Cerebellar cortex (tissue), 1 donor: ENCODE measurements at places on chromosomes 2 and 18.
A peak's percentile ranks its signal among the peaks of the same experiment; 100 is the strongest.

DNA sequence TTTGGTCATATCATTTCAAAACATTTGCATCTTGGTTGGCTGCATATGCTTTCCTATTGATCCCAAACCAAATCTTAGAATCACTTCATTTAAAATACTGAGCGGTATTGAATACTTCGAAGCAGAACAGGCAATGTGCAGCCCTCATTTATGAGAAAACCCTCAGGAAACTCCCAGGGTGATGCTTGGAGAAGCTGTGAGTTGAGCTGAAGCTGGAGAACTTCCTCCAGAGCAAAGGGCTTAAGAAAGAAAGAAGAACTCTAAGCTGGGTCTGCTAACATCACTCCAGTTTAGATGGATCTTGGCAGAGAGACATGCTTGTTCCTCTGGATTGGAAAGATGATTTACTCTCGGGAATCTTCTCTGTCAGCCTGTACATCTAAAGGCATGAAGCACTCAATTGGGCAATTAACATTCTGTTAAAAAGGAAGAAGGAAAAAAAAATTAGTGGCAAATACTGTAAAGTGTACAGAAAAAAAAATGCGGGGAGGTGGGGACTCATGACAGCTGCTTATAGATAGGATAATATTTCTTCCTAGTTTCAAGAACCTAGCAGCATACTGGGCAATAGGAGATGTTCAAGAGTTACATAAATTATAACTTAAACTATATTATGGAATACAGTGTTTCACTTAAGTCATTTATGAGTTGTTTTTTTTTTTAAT is 49.5 kb downstream of the ATIC start:
- DNase-seq = no peak

- DNase-seq = no peak
Measured at GRCh38 chr2:25280051-25280687, 61.6 kb downstream of the DNMT3A start.

- DNase-seq = no peak
Measured at GRCh38 chr2:85695121-85695520, 963 bp downstream of the GNLY start.

GRCh38 chr2:20635675-20636584 is 15.0 kb downstream of the HS1BP3 start:
- DNase-seq = peak; percentile 84

GRCh38 chr2:71787476-71788185 is 334.3 kb downstream of the DYSF start:
- DNase-seq = no peak

DNA sequence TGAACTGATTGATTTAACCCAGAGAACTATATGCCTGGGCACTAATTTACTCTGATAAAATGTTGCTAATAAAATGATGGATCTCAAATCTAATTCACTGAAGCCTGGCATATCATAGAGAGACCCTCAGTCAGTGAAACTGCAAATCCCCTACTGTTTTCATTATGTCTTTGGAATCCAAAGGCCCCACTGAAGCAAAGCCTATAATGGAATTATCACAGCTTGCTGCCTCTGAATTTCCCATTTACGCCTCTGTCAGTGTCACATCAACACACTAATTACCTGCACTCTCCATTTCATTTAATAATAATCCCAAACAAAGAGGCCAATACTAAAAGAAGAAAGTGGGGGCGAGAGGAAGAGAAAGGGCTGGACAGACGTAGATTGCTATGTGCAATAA is 470.9 kb downstream of the MBD2 start:
- DNase-seq = no peak

GRCh38 chr18:54805571-54806334 is 22.5 kb upstream of the RAB27B start:
- DNase-seq = no peak
